Right ventricle myocardium inferior (tissue), 1 donor: ENCODE measurements at places on chromosomes 3 and 15.

DNA sequence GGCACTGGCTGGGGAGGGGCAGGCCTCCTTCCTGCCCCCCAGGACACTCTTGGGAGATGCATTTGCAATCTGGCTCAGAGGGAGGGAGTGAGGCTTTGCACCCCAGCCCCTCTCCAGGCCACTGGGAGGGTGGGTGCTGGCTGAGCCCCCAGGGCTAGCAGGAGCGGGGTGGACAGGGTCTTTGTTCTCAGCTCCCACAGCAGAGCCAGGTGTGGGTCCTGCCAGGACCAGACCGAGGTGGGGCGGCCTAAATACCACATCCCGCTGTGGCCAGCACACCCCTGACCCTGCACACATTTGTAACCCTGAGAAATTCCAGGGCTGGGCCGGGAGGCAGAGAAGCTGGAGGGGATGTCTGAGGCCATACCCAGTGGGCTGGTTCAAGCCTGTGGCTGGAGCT, 41.0 kb downstream of the STARD5 start:
- DNase-seq = no peak

DNA sequence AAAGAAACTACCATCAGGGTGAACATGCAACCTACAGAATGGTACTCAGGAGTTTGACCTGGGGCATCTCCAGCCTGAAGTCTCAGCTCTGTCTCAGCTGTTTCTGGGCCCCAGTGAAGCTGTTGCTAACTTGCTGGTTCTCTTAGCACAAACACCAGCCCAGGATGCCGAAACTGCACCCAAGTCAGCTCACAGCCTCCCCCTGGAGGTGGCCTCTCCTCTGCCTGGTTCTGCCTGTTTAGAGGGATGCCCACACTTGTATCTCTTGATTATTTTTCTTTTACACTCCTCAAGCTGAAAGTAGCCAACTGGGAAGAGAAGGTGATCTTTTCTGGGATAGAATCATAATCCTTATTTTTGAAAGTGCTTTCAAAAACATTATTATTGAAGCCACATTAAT, 289.0 kb upstream of the RASGRP1 start:
- no peak for DNase-seq

DNA sequence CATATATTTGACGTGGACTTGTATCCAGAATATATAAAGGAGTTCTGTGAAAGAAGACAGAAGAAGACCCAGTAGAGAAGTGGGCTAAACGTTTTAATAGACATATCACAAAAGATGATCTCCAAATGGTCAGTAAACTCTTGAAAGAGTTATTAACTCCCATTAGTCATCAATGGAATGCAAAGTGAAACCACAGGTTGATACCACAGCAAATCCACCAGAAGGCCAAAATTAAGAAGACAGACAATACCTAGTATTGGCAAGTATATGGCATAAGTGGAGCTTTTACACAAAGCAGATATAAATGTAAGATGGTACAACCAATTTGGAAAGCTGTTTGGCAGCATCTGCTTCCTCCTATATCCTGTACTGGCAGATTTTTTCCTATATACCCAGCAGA, 6.0 kb downstream of the SPATA16 start:
- DNase-seq = no peak

GRCh38 chr3:5390936-5391625, 203.6 kb downstream of the EDEM1 start:
- no peak for DNase-seq

GRCh38 chr15:27339138-27339537, 368.2 kb downstream of the GABRG3 start:
- DNase-seq = no peak
